ENCODE measurements at places on chromosomes 12 and 14.

DNA sequence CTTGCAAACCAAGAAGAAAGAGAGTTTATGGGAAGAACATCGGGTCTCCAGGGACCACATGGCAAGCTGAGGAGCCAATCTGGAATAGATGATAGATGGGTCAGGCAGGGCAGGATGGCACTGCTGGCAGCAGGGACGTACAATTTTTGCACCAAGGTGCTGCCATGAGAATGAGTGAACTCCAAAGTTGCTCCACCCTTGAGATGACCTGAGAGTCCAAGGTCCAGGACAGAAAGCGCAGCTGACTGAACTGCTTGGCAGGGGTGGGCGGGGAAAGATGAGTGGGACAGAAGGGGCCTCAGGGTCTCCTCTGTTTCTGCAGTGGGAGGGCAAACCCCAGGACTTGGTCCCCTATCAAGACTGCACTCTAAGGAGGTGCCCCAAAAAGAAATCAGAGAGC is 136.7 kb upstream of the GSC start:
- DNase-seq: no peak

DNA sequence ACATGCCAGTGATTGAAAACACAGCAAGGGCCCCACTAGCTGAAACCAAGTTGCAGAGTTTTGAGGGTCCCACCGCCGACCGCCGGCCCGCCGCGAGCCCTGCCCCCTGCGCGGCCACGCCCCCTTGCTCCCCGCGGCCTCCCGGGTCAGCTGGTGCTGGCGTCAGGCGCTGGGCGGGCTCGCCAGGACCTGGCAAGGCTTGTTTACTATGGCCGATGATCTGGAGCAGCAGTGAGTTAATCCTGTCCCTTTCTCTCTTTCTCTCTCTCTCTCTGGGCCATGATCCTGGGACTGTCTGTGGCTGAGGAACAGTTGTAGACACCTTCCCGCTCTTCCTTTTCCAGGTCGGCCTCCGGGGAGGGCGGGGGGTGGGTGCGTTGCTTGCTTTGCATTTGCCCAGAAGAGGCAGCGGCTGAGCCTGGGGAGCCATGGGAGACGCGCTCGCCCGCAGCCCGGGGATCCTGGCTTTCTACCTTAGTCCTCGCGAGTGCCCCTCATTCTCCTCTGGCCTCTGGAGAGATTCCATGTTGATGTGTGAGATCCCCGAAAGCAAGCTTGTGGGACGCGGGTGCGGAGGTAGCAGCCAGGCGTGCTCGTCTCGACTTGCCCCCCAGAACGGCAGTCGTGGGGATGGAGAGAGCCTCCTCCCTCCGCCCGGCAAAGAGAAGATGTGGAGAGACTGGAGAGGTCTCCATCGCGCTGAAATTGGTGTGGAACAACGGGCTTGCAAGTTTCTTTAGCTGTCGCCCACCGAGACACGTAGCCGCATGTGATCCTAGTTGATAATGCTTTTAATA is at the start of gene ABHD4:
Gene ABHD4, plus strand, starts transcription at position 202 of the 797 bp plus-strand sequence. Its CDS starts 7 bp downstream, at position 209.
- DNase-seq: peak; percentile 65

DNA sequence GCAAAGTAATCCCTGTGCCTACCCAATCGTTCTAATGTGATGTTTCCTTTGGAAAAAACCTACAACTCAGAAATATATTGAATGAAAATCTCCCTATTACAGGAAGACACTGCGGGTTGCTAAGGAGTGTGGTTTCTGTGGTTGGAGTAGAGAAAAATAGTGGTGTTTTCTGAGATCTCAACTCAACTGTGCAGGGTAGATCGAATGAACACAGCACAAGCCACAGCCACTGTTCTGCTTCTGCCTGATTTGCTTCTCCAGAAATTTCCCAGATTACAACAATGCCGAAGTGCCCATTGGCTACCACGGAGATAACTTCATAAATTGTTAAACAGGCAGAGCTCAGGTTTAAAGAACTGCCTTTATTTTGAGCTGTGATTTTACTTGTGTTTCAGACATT is 480.4 kb downstream of the DIO2 start:
- no peak for DNase-seq

DNA sequence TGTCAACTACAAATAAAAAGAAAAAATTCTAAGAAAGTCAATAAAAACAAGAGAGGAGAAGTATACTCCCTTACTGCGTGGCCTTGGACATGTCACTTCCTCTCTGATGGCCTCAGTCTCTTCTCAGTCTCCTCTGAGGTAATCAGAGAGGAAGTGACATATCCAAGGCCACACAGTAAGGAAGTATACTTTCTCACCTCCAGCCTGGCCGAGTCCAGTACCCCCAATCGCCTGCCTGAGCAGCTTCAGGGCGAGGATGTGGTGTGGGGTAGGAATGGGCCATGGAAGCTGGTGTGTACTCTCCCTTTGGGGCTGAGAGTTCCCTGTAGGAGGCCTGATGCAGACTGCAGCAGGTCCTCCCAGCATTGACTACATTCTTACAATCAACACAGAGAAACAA is 15.8 kb downstream of the VDR start:
- peak; percentile 43 for DNase-seq

GRCh38 chr12:121964813-121965643 is 46.6 kb downstream of the CFAP251 start:
- no peak for DNase-seq

GRCh38 chr12:120229071-120229486 is 28.2 kb upstream of the RPLP0 start:
- no peak for DNase-seq

DNA sequence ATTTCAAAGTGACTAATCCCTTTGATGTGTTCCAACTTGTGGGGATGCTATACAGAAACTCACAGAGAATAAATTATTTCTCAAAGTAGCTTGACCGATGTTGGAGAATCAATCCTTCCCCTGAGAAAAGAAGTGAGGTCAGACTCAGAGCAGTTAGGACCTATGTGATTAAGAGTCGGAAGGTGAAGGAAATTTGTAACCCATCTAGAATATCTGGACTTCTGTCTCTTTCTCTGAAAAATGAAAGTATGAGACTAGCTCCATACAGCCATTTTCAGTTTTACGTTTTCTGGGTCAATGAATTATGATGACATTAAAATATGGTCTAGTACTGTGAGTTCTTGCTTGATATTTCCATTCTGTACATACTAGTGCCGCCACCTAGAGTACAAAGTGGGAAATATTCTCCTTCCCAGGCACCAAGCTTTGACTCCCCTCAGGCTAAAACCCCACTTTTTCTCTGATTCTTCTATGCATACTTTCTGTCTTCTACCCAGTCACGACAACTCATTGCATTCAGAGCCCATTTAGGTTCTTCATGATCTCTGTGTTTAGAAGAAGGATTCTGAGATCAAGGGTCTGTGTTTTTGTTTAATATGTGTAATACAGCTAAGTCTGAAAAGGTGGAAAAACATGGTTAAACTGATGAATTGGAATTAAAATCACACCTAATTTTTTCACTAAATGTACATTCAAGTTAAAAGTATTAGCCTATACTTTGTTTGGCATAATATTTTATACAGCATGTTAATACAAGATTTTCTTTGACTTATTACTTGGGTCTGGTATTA is 6.9 kb upstream of the NTS start:
- DNase-seq: no peak

DNA sequence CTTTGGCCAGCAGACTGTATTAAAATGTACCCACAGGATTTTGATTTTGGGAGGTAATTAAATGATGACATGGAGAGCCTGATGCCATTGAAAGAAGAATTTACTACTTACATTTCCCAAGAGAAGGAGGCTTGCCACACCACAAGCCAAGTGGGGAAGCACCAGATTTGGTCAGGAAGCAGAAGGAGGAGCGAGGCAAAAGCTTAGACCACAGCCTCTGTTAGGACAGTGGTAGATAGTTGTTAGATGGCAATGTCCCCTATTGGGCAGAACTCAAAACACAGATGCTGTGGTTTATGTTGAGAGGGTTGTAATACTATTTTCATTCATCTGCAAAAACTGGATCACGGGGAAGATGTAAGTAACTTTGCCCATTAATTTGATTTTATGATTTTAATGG is 709.4 kb downstream of the VRK1 start:
- no peak for DNase-seq

GRCh38 chr12:108730365-108731104 is 783 bp downstream of the CORO1C start:
- DNase-seq: peak; percentile 16

DNA sequence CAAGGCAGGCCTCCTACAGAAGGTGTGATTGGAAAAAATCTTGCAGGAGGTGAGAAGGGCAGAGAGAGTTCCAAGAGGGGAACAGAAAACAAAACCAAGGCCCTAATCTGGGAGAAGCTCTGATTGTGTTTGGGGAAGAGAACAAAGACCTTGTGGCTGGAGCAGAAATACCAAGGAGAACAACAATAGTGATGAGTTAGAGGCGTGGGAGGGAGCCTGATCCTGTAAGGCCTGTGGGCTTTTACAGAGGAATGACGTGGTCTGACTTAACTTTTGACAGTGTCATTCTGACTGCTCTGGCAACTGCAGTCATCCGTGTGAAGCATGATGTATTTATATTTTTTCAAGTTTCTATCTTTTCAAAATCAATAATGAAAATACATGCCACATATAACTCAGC is 200.6 kb downstream of the ANO4 start:
- DNase-seq: no peak

GRCh38 chr14:65412856-65413738 is 567 bp downstream of the FUT8 start:
- no peak for DNase-seq

DNA sequence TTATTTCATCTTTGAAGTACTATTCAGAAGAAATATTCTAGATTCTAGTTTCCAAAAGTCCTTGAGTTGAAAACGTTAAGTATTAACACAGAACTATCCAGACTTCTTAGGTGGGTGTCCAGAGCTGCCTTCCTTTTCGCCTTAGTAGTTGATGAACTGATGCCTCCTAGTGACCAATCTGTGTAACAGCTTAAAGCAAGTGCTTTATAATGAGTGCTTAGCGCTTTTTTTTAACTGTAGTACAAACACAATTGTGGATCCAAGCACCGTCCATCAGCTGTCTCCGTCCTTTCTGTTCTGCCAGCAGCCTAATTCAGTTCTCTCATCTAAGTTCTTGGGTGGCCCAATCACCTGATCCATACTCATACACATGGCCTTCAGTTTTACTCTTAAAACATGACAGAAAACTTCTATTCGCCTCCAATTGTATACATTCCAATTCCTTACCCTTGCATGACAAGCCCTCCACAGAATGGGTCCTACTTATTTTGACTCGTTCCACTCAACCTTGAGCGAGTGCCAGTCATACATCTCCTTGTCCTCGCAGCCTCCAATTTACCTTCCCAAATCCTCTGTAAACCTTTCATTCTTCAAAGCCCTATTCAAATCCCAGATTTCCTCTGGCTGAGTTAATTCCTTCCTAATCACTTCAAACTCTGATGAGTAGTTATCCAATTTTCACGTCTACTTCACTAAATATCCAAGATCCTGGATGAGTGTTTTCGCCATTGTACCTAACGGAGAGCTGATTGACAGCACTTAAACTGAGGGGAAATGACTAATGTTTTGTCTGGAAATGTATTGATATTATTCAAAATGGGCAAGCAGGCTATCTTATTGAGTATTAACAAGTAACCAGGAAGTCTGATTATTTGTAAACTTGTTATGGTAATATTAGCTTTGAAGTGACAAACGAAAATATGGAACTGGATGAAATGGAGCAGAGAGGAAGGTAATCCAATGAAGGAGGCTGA is 5.8 kb upstream of the PHLDA1 start:
- no peak for DNase-seq

DNA sequence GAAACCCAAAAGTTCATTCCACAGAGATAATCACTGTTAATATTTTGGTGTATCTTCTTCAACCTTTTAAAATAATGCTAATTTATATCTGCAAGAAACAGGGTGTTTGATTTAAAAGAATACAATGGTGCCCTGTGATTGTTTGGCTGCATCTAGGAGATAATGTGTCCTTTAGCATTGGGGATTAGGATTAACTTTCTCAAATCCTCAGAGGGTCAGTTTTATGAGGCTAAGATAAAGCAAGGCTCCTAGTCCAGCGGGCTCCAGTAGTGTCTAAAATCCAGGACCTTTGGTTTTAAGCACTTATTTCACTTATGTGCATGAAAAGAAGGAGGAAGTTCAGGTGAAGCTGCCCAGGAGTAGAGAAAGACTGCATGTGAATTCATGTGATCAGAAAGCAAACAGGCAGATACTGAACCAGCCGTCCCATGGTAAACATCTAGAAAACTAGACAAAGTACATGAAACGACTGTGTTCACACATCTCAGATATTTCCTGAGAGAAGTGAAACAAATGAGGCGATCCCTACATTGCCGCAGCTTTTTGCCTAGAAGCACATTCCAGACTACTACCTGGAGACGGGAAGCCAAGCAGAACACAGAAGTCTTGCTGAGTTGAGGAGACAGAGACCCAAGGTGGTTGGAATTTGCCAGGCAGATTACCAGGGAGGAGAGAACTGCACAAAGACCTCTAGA is 129.1 kb upstream of the MAX start:
- no peak for DNase-seq

GRCh38 chr12:58204071-58204470 is 262.7 kb downstream of the ATP23 start:
- DNase-seq: no peak

DNA sequence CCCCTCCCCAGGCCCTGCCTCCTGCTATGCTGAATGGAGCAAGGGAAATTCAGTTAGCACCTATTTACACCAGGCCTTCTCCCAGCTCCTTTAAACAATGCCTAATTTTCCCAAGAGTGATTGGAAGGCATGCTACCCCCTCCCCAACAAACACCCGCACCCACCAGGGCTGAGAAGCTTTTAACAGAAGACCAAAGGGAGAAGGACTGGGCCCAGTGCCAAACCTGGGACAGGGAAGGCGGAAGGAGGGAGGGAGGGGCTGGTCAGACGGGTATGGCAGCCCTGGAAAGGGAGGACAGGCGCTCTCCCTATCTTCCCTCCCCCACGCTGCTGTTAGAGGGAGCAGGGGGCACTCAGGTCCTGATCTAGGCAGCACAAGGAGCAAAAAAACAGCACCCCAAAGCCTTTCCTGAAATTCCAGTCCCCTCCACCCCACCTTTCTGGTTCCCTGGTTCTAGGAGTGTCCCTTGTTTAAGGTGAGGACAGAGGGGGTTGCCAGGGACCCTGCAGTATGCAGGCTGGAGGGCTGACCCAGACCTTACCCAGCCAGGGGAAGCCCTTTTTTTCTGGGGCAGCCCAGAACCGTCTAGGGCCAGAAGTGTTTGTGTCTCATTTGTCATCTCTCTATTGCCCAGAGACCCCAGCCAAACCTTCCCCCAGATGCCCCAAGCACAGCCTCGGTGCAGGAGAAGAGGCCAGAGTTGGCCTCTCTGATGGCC is 2.4 kb upstream of the KRT8 start:
- no peak for DNase-seq
